ENCODE measurements at places on chromosomes 4 and X.

DNA sequence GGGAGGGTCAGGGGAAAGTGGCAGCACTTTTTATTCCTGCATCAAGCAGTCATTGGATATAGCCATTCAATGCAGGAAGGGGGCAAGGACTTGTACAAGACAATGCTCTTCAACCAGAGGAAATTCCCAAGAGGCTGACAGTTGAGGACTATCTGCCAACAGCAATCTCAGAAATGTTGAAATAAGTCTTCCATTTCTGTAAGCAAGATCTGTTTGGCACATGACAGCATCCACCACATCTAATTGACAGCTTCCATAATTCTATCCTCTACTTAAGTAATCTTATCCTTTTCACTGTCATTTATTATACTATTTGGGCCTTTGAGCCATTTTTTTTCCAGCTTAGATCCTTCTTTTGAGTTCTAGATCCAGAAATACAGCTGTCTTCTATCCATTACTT, 110.7 kb downstream of the CFAP299 start:
- no peak for DNase-seq

DNA sequence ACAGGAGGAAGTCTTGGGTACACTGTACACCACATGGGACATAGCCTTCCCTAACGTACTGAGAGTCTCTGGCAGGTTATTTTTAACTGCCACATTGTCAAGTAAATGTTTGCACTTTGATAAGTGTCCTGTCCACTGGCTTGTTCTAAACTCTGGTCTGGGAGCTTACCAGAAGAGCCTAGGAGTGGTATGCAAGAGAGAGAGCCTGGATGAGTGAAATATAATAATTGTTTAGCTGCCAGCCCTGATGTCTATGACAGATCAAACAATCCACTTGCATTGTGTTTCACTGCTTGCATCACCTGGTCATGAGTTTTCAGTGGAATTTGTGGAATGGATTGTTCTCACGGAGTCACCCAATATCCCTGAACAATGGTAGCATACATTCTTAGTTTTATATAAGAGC, 91.6 kb downstream of the SHROOM3 start:
- DNase-seq = no peak

DNA sequence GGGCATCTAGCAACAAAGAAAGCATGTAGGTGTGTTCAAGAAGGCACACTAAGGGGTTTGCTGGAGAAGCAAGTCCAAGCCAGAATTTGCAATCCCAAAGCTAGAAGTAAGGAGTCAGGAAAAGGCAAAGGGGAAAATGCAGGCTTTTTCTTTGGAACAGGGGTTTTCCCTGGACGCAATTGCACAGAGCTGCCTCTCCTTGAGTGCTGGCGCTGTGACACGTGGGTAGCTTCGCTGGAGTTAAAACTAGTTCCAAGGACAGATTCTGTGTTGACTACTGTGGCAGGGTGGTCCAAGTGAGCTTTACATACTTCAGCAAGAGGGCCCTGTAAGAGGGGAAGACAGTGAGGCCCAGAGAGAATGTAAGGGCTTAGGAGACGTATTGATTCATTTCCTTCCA, 277.1 kb downstream of the ADGRA3 start:
- peak; percentile 3 for DNase-seq

GRCh38 chrX:13430136-13430827, 110.4 kb upstream of the ATXN3L start:
- DNase-seq = peak; percentile 31

- no peak for DNase-seq
Measured at GRCh38 chr4:181520790-181521189, 722.4 kb upstream of the TENM3 start.

- DNase-seq = no peak
Measured at GRCh38 chr4:136651932-136652331, 880.4 kb downstream of the PCDH18 start.

DNA sequence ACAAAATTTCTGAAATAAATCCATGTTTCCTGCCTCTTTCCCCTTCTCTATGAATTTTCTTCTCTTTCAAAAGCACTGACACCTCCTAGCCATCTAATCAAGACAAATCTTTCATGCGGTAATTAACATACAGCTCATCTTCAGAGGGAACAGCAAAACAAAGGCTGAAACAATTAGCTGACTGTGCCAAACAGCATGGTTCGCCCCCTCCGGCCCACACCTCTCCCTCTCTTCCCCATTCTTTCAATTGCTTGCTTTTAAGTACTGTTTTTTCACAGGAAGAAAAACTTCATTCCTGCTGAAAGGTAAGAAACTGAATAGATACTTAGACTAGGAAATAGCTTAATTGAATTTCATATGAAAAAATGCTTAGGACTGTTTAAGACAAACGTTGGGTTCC, 291.1 kb upstream of the NOCT start:
- DNase-seq = no peak

DNA sequence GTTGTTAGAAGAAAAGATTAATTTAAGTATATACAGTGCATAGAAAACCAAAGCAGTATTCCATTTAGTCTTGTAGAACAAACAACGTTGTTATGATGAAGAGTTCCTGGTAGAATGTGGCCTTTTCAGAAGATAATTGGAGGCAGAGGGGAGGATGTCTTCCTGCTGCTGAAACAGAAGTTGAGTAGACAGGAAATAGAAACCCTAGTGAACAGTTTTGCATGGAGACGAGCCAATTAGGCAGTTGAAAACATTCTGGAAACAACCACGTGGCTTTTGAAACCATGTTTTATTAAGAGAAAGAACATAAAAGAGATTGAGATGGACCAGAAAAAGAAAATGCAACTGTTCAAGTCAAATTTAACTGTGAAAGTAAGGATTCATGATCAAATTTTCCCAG, 325.2 kb downstream of the CAMK2D start:
- DNase-seq = peak; percentile 71

GRCh38 chr4:845233-845835, 19.4 kb upstream of the CPLX1 start:
- DNase-seq = peak; percentile 64

- no peak for DNase-seq
Measured at GRCh38 chr4:17313194-17313593, 198.7 kb downstream of the QDPR start.

GRCh38 chr4:6535706-6536105, 39.3 kb upstream of the MAN2B2 start:
- DNase-seq = no peak

DNA sequence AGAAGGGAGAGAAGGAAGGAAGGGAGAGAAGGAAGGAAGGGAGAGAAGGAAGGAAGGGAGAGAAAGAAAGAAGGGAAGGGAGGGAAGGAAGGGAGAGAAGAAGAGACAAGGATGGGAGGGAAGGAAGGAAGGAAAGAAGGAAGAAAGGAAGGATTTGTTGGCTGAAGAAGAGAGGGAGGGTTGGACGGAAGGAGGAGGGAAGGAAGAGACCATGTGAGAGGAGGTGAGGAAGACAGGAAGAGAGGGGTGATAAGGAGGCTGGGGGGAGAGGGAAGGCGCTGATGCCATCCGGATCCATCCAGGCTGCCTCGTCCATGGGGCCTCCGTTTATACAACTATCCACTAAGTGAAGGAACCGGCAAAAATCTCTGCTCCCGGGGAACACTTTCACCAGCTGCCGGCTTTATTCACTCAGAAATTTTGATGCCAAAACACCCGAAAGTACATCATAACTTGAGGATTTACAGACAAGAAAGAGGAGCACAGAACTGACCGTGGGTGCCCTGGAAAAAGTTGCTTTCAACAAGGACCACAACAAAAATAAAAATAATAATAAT, 14.9 kb downstream of the DHRSX start:
- DNase-seq = peak; percentile 23

GRCh38 chr4:17094159-17094875, 195.9 kb upstream of the LDB2 start:
- no peak for DNase-seq

GRCh38 chrX:68659385-68659784, 11.9 kb downstream of the STARD8 start:
- peak; percentile 51 for DNase-seq

DNA sequence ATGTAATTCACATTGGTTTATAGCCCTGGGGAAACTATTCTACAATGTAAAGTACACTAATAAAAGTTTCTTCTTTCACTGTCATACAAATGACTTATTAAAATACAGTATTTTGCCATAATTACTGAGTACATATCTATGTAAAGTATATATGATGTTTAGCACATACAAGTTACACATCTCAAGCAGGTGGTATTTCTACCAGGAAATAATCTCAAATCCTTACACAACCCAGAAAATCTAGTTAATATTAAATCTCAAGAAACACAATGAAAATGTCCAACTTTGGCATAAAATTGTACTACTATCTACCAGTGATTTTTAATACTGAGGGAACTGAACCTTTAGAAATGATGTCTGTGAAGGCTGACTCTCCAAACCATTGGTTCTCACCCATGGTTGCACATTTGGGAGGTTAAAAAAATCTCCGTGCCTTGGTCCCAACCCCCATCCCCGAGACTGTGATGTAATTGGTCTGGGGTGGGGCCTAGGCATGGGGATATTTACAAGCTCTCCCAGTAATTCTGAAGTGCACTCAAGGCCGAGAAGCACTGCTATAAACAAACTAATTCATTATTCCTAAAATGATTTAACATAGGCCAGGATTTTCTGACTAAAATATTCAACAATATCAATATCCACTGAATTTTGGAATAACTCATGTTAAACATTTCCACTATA, 27.6 kb downstream of the MAP3K15 start:
- no peak for DNase-seq

- DNase-seq = peak; percentile 39
Measured at GRCh38 chr4:41532882-41533281, 5.1 kb upstream of the LIMCH1 start.

DNA sequence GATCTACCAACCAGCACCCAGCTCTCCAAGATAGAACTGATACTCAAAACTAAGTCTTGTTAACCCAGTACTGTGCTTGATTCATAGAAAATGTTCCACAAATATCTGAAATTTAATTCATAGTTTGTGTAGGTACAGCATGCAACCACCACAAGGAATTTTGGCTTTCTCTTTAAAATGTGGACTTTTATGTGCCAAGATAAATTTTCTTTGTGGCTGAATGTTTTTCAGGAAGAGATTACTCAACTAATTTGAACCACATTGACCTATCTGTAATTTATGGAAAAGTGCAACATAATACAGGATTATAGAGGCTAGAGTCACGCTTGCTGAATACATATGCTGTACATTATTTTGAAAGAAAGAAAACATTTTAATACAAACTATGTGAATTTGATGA, 730.8 kb downstream of the IL1RAPL1 start:
- DNase-seq = peak; percentile 6

- DNase-seq = no peak
Measured at GRCh38 chrX:48939524-48940228, 17.7 kb downstream of the OTUD5 start.

- no peak for DNase-seq
Measured at GRCh38 chr4:109930464-109930863, 17.8 kb downstream of the EGF start.

- DNase-seq = no peak
Measured at GRCh38 chr4:122522944-122523343, 66.4 kb upstream of the IL2 start.

DNA sequence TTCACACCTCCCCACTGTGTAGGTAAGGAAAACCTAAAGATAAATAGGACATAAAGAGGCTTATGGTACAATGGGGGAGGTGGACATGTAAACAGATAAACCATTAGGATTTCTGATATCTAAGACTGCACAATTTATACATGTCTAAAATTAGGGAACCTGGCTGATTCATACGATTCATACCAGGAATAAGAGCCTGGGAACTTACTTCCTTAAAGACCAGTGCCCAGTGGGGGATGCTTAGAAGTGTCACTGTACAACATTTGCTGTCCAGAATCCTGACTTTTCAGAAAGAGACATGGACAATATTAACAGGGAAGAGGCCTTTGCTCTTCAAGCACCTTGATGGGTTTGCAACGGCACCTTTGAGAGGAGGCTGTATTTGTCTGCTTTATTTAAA, 116.8 kb upstream of the KIT start:
- DNase-seq = no peak

- no peak for DNase-seq
Measured at GRCh38 chr4:101198682-101199339, 148.5 kb downstream of the PPP3CA start.

GRCh38 chr4:42281324-42282020, 115.8 kb upstream of the SHISA3 start:
- DNase-seq = no peak

DNA sequence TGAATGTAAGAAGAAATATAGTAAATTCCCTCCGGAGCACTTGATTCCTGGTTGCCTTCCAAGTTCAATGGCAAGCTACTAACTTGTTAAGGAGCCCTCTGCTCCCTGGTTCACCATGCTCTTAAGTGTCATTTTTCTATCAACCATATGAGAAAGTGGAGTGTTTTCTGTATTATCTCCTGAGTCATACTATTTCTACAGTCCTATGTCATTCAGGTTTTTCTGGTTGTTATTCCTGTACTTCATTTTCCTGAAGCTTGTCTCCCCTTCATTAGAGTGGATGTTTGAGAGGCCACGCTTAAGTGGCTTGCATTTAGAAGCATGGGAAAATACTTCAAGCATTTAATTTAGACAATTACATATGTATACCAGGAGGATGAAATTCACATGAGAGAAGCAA, 14.7 kb upstream of the EPGN start:
- DNase-seq = no peak

GRCh38 chr4:121306931-121307330, 73.9 kb downstream of the QRFPR start:
- no peak for DNase-seq

GRCh38 chr4:38752372-38752940, 30.3 kb downstream of the TLR10 start:
- DNase-seq = peak; percentile 54
